ENCODE measurements at places on chromosomes 6 and 20. TPM values are rescaled to one million over a fixed set of nuclear protein-coding genes. Genes with fewer than 3 reads are reported as not detected.

LY6G6F gene
- total RNA-seq, result not detected

SRMS gene
- not detected for total RNA-seq

GRCh38 chr6:78771586-78771985 is 95.8 kb upstream of the IRAK1BP1 start:
- DNase-seq, result no peak

DNA sequence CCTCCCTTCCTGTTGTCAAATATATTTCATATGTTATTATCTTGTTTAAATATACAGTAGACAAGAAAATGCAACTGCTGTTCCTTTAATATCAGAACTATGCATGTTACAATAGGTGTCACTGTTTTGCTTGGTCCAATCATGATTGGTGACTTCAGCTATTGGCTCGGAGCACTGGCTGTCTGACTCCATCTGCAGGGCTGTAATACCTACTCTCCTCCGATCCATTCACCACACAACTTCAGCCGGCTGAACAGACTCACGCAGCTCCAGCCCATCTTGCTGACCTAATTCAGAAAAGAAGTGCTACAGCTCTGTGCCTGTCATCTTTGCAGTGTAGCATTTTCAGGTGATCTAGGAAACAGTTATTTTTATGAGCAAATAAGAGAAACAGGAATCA is at the start of gene BTBD3:
Gene BTBD3 (plus strand): TSS at position 231 of the 400 bp plus-strand sequence. CDS start 383 bp downstream, outside the sequence.
- DNase-seq, result no peak

DNA sequence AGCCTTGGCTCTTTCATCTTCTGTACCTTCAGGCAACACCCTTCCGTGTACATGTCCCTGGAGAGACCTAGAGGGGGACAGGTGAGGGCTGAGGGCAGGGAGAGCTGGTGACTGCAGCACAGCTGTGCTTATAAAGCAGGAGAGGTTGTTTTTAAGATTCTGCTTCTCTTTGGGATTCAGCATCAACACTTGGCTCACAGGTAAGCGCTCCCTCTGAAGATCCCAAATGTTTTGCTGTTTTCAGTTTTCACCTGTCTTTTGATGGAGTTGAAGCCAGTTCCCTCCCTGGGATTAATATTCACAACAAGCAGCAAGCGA is 19.4 kb upstream of the TRAF3IP2 start:
- no peak for DNase-seq

GRCh38 chr6:49698478-49698877 is 14.9 kb downstream of the CRISP2 start:
- DNase-seq, result no peak

GRCh38 chr20:19809505-19809904 is 51.4 kb downstream of the RIN2 start:
- no peak for DNase-seq
